ENCODE measurements at places on chromosomes 1 and 21.

- no peak for DNase-seq
Measured at GRCh38 chr1:219175212-219175564, 1.5 kb downstream of the LYPLAL1 start.

DNA sequence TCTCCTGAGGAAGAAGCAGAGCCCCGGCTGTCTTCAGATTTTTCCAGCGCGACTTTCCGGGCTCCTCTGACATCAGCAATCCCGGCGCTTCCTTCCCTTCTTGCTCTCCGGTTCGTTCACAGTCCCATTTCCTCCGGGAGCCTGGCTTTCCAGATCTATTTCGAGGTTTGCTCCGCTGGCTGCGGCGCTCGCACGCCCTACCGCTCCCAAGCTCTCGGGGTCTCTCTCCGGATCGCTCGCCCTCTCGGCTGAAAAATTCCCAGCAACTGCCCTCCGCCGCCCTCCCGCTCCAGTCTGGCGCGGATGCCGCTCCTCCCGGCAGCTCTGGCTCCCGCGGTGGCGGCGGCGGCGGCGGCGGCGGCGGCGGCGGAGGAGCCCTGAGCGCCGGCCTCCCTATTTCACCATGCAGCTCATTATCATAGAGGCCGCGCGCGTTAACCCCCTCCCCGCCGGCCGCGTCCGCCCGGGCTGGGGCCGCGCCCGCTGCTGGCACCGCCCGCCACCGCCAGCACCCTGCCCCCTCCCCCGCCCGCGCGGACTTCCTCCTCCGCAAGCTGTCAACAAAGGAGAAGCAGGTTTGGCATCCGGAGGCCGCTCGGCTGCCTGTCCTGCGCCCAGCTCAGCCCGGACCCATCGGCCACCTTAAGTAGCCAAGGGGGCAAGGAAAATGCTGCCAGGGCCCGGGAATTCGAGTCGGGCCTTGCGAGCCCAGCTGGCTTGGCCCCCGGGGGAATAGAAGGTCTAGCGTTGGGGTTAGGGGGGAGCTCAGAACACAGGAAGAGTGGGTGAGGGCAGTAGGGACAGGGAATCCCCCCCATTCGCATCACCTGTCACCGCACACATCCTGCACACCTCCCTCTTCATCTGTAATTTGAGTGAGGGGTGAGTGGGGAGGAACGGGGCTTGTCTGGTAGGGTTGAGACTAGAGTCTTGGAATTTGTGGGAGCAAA, at the start of gene PLXNA2:
Gene PLXNA2 (minus strand): TSS at position 418 of the 950 bp plus-strand sequence. CDS start 26,462 bp downstream, outside the sequence.
- peak; percentile 77 for DNase-seq

DNA sequence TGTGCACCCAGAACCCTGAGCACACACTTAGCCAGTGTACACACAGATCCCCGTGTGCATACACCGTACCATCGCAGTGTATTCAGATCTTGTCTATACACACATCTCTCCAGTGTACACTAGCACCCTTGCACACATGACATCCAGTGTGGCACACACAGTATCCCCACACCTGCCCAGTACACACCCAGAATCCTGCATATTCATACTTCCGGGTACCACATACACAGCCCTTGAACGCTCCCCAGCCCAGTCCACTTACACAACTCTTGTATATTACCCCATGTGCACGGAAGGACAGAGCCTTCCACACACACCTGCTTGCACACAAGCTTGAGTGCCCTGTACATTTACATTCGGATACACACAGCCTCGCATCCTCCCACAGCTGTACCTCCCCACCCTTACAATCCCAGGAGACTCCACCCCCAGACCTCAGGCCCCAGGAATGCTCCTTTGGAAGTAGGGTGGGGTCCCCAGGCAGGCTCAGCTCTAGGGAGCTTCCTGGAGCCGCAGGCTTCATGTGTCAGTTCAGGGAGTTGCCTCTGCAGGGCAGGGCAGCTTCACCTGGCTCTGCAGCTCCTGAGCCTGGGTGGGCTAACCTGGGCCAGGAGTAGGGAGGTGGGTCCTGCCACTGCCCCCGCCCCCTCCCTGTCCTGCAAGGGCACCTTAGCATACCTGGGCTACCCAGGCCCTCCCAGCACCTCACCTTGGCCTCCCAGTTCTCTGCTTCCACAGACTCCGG, 46.2 kb downstream of the AHDC1 start:
- no peak for DNase-seq

DNA sequence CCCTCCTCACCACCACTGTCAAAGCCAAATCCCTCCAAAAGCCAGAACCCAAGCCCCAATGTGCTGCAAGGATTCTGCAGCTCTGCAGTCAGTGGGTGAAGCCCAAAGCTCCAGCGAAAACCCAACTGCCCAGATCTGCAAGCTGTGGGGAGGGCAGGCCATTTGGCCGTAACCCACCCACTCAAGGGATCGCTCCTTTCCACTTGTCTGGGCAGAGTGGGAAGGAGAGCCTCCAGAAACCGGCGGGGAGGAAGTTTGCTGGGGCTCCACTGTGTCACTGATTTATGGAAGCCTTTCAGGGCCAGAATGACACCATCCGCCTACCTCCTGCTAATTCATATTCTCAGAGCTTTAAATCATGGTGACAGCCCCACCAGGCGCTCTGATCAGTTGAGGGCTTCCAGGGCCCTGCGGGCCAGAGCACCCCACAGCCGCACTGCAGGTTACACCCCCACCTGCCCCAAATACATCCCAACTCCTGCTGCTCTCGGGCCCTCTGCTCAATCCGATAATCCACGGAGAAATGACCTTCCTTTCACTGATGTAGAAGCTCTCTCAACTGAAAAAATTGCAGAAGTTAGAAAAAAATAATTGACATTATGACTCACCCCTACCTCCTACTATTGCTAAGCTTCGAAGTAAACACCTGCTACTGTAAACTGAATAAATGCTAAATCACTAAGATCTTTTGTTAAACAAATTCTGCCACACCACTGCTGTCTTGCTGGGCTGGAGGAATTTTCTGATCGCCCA, 40.6 kb upstream of the RAB4A start:
- no peak for DNase-seq

GRCh38 chr1:36133484-36133883, 8.5 kb upstream of the COL8A2 start:
- no peak for DNase-seq

DNA sequence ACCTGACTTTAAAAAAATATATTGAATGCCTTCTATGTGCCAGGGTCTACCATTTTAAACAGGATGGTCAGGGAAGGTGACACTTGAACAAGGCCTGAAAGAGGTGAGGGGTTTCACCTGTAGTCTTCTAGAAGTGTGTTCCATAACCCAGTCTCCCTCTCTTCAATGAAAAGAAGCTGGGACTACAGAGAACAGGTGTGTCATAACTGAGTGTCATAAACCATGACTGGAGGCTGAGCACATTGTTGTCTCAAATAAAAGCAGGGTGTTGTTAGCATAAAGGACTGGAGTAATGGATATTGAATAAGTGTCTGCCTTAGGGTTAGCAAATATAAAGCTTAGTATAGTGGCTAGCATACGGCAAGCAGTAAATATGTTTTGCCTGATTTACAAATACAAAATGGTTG, 65.4 kb downstream of the SYDE2 start:
- DNase-seq = no peak

- DNase-seq = no peak
Measured at GRCh38 chr1:90193116-90193515, 198.2 kb downstream of the ZNF326 start.

GRCh38 chr1:178898401-178898800, 27.5 kb upstream of the ANGPTL1 start:
- no peak for DNase-seq

GRCh38 chr21:39972976-39973770, 105.9 kb downstream of the PCP4 start:
- DNase-seq = no peak

GRCh38 chr1:936348-937264, 12.9 kb downstream of the SAMD11 start:
- DNase-seq = no peak

GRCh38 chr1:154791292-154792166, 78.6 kb downstream of the KCNN3 start:
- peak; percentile 67 for DNase-seq

DNA sequence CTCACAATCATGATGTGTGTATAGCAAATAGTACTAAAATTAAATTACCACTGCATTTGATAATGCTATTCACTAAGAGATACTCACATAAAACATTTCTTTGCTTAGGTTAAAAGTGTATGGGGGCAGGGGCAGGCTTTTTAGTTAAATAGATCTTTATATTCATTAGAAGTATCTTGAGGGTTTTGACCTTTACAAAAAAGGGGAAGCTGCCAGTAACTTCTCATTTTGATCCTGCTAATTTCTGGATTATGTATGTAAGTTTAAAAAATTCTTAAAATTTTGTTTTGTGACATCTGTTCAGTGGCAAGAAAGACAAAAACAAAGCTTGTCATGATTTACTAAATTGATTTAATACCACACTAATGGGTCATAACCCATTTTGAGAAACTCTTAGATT, 45.8 kb upstream of the S1PR1 start:
- no peak for DNase-seq

GRCh38 chr1:171683870-171684269, 31.4 kb upstream of the MYOC start:
- no peak for DNase-seq

DNA sequence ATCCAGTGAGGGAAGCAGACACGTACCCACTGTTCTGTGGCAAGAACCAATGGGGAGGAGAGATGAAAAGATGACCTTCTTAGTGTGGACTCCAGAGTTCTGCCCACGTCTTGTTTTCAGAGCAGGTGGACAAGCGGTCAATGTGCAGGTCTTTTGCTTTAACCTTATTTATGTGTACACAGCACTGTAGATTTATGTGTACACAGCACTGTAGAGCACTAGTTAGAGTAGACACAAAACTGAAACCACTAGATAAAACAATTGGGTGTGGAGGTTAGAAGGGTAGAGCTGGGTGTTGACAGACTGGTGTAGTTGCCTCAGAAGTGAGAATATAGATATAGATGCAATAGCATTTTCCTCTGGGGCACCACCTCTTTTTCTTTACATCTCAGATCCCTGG, 150.0 kb downstream of the MAGI3 start:
- DNase-seq = no peak

GRCh38 chr1:246083416-246083815, 423.7 kb downstream of the SMYD3 start:
- no peak for DNase-seq

GRCh38 chr1:116908820-116909511, 750 bp upstream of the PTGFRN start:
- no peak for DNase-seq

DNA sequence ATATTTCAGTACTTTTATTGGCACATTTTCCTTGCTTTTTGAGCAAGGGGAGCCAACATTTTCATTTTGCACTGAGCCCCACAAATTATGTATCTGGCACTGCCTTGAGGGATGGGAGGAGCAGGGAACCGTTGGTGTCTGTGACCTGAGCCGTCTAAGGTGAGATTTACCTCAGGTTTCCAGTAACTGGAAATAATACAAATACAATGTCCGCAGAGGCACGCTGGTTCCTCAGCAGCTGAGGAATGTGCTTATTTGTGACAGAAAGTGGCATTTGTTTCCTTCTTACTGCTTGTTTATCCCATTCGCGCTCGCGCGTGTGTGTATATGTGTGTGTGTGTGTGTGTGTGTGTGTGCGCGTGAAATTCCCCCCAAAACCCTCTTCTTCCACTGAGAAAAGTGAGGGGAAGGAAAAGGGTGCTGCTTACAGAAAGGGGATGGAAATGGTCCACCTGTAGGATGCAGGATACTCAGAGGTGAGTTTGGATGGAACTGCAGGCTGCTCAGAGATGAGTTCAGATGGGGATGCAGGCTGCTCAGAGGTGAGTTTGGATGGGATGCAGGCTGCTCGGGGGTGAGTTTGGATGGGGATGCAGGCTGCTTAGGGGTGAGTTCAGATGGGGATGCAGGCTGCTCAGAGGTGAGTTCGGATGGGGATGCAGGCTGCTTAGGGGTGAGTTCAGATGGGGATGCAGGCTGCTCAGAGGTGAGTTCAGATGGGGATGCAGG, 30.2 kb upstream of the SLAMF1 start:
- DNase-seq = no peak

DNA sequence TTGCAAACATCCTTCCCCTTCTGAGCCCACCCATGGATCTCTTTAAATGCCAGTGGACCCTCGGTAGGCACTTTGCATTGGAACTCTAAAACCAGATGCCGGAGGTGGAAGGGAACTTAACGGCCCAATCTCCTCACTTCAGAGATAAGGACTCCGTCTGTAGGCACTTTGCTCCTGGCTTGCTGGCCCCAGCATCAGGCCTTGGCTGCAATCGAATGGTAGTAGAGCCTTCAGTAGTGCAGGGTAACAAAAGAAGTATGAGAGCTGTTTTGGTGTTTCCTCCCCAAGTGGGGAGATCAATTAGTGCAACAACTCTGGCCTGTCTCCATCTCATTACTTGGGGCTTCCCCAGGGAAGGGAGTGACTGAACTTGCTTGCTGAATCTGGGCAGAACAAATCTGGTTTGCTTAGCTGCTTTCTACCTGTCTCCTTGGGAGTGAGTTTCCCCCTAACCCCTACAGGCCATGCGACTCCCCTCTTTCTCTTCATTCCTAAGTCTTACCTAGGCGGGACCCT, 70.8 kb downstream of the TENT5C start:
- no peak for DNase-seq

- DNase-seq = no peak
Measured at GRCh38 chr21:33902349-33902748, 13.3 kb downstream of the ATP5PO start.

- DNase-seq = no peak
Measured at GRCh38 chr1:223089250-223089649, 53.8 kb downstream of the TLR5 start.

DNA sequence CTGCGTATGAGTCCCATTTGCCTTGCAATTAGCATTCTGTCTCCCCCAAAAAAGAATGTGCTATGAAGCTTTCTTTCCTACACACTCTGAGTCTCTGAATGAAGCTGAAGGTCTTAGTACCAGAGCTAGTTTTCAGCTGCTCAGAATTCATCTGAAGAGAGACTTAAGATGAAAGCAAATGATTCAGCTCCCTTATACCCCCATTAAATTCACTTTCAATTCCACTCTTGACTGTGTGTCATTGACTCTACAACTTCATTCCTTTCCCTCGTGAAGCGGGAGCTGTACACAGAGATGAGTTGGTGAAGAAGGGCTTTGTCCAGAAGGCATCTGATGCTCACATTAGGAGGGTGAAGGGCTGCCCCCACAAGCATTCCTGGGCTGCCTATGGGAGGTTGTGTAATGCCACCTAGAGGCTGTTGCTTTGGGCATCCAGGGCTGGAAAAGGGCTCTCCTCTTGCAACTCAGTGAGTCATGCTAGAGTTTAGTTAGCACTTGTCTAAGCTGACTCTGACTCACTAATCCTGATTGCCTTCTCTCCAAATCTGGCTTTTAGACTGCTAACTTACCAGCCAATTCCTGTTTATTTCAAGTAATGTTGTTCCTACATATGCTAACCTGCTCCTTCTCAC, 1.8 kb downstream of the SPRR1B start:
- no peak for DNase-seq
